ENCODE measurements at places on chromosomes 6 and 20.

DNA sequence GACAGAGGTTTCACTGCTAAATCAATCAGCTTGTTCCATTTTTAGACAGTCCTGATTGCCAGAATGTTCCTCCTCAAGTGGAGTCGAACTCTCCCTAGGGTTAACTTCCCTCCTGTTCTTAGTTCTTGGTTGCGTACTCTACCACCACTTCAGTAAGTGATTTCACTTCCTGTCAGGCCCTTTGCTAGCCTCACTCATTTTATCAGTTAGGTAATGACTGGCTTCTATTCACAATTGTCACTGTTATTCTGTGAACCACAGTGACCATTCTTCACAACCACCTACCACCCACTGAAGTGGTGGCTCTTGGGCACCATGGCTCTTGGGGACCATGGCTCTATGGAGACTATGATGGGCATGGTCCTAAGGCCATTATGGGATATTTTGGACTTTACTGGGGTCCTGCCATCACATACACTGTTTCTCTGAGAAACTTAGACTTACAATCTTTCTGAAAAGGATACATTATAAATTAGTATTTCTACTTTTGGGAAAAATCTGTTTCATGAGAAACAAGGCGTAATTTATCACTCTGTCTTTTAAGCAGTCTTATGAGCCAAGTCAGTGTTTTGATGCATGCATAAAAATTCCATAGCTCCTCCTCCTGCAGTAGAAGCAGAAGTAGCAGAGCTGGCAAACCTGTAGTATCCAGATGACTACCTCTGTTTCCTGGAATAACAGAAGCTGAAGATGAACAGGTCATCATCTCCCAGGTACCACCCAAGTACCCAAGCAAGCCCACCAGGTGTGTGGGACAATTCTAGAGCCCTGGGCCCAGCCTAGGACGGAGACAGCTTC, 66.3 kb downstream of the ATXN1 start:
- DNase-seq, result no peak

- no peak for DNase-seq
Measured at GRCh38 chr6:157380458-157380778, 572 bp upstream of the ZDHHC14 start.

GRCh38 chr6:49110916-49111315, 352.1 kb downstream of the MMUT start:
- DNase-seq, result no peak

GRCh38 chr6:109486068-109486467, 3.0 kb upstream of the ZBTB24 start:
- no peak for DNase-seq

DNA sequence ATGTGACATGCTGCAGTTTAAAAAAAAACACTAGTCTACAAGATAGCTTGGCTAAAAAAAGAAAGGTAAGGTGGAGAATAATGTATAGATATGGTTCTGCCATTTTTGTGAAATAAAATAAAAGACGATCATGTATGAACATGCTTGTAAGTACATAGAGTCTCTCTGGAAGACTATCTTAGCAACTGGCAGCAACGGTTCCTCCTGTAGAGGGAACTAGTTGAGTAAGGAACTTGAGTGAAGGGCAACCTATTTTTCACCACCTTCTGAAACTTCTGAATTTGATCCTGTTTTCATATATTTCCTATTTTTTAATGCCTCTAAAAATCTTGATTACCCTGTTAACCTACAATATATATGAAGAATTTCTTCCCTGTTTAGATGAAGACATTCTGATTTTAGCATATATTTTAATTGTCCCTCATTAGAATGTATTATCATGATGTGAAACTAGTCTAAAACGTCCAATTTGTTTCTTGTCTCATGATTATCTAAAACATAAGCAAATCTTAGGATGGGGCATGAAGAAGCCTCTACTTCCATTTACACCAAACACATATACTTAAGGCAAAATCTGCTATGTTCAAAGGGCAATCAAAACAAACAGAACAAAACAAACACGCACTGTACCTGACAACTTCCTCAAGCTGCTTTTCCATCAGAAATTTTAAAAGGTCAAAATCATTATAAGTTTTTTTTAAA, 202.5 kb downstream of the ISM1 start:
- DNase-seq, result no peak

- DNase-seq, result no peak
Measured at GRCh38 chr6:140271759-140272377, 897.4 kb upstream of the CITED2 start.

GRCh38 chr6:161215193-161215592, 58.7 kb downstream of the AGPAT4 start:
- no peak for DNase-seq

DNA sequence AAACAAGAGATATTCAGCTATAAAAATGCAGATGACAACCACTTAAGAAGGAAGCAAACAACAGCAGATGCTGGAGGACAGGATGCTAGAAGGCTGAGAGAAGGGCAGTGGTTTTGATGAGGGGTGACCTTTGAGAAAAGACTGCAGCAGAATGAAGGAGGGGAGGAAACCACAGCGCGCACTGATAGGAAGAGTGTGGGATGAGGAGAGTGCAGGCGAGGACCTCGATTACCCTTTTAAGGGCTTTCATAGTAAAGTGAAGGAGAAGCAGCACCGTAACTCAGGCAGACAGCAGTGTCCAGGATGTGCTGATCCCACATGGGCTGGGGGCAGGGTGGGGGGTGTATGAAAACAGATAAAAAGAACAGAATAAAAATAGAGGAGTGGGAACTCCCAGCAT, 19.2 kb downstream of the ZBTB2 start:
- no peak for DNase-seq

- DNase-seq, result no peak
Measured at GRCh38 chr6:5995658-5995948, 11.1 kb downstream of the NRN1 start.

GRCh38 chr6:168117942-168118341, 38.9 kb upstream of the FRMD1 start:
- DNase-seq, result no peak

- DNase-seq, result no peak
Measured at GRCh38 chr6:113102761-113103160, 754.4 kb upstream of the MARCKS start.

GRCh38 chr6:14817074-14817473, 428.8 kb upstream of the JARID2 start:
- no peak for DNase-seq

DNA sequence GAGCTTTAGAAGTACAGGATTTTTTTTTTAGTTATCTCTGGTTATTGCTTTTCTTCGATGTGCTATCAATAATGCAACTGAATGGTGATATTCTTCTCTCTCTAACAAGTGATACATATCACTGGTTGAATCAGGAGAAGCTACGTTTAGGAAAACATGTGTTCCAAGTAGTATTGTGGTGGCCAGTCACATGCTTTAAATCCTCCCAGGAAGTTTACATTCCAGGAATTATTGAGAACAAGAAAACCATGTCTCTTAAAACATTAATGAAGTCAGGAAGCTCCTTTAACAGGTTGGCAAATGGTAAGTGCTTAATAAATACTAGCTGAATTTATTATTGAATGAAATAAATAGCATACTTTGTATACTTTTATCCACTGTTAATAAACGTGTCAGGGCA, 371.1 kb downstream of the BCKDHB start:
- no peak for DNase-seq

DNA sequence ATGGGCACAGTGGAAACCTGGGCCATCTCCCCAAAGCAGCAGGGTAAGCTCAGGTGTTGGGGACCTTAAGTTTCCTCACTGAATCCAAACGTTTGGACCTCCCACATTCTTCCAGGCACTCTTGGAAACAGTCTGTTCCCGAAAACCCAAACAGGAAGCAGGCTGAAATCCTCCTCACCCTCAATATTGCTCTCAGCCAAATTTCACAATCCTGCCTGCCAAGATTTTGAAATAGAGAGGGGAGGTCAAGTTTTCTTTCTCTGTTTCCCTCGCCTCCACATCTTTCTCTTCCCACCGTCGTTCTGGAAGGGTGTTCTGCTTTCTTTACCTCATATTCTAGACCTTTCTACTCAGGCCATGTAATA, 392.0 kb upstream of the SASH1 start:
- DNase-seq, result no peak

DNA sequence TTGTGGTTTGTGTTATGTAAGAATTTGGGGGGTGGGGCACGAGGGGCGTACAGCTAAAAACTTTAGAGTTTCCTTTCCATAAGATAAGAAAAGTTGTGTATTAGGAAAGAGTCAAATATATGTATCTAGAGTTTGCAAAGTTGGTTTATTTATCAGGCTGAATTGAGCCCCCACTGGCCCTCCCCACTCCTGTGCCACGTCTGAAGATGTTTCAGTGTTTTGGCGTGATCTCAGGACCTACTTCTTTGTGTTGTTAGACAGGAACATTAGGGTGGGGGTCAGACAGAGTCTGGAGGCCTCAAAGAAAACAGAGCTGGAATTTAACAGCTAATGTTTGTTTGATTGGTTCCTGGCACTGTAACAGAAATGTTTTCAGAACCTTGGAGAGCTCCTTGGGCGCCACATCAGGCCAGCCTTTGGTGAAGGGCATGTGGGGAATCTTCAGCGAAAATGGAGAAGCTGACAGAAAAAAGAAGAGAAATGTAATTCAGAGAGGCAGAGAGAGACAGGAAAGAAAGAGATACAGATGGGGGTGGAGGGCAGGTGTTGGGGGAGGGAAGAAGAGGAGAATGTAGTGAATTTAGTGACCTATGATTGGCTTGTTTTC, 674 bp downstream of the NRSN1 start:
- no peak for DNase-seq

DNA sequence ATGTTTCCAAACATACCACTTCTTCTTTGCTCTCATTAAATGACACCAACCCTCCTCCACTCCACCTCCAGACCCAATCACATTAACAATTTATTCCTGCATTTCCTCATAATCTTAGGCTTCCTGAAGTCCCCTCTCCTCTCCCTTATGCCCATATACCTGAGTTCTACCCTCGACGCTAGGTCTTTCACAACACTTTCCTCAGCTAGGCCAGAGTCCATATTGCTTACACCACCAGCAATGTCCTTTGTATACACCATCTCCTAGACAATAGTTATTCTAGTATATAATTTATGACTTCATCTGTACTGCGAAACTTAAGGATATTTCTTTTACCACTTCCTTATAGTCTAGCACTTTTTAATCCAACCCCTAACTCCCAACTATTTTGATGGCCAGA, 47.7 kb downstream of the SIM1 start:
- DNase-seq, result no peak

- no peak for DNase-seq
Measured at GRCh38 chr6:137740091-137740755, 126.8 kb upstream of the TNFAIP3 start.

GRCh38 chr6:150494241-150494640, 105.4 kb upstream of the PLEKHG1 start:
- no peak for DNase-seq

GRCh38 chr20:32845786-32846185, 12.9 kb upstream of the EFCAB8 start:
- no peak for DNase-seq

DNA sequence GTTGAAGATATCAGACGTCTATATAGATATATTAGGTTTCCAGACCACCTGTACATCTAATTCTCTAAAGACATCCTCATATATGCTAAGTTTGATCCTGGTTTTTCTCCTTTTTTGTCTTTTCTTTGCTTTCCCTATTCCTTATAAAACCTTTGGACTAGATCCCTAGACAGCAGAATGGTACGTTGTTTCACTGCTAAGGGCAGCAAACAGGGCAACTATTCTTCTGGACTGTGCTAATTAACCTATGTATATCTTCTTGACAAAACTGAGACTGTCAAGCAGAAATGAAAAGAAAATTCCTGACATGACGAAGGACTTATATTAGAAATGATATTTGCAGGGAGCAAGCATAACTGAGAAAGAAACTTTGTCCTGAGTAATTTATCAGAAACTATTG, 19.1 kb downstream of the ME1 start:
- DNase-seq, result no peak

DNA sequence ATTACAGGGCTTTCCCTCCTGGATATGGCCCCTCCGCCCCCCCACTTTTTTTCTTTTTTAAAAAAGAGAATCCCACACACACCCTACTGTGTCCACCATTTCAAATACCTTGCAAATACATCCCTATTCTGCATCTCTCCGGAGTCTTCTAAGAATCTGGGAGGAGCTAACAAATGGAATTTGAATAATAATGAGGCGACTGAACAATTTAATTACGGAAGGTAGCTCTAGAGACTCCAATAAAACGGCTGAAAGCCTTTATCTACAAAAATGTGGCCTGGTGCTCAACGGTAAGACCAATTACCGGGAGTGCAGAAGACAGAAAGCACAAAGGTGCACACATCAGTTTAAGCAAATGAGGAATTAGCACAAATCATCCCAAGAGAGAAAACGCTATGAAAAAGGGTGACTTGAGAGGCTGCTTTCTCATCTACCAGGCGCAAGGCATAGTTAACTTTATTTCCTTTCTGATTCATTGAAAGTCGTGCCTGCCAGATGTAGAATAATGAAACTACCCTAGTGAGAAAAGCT, 1.8 kb downstream of the RRAGD start:
- DNase-seq, result no peak

DNA sequence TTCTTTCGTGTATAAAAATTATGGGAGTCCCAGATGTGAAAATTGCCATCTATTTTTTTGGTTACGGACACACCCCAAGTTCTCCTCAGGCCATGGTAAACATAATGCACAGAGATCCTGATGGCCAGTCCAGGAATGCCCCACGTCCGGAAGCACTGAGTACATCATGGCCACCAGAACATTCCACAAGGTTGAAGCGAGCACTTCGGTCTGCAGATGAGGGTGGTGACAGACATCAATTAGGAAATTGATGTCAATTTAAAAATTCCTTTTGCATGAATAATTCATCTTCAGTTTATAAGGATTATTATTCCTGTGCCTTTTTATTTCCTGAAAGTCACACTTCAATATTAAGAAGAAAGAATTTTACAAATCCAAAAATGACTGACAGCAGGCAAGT, 13.2 kb upstream of the EXOC2 start:
- no peak for DNase-seq

GRCh38 chr6:43935921-43936439, 166.0 kb downstream of the VEGFA start:
- DNase-seq, result no peak

DNA sequence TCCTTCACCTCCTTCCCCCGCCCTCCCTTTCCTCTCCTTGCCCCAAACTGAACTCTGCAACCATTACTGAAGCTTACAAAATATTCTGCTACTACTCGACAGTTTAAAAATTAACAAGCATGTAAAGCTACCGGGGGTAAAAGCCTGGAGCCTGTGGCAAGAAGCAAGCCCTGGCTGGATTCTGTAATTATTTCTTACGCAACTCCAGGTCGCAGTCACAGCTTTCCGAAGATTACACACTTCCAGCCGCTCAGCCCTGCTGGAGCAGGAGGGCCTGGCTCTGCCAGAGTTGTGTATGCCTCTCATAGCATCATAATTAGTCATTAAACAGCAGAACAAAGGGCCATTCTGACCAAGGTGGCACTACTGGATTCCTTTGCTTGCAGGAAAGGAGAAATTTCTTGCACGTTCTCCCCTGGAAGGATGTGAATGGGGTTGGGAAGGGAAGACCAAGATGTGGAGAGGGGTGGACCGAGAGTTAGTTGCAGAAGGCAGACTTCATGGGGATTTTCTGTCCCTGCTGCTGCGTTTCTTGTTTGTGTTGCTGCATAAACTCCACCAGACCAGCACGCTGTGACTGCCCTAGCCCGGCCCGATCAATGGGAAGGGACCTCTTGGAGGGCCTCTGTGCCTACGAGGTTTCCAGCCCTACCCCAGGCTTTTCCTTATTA, 23.6 kb downstream of the FOXQ1 start:
- no peak for DNase-seq
